ENCODE measurements at places on chromosomes 16 and 17.

DNA sequence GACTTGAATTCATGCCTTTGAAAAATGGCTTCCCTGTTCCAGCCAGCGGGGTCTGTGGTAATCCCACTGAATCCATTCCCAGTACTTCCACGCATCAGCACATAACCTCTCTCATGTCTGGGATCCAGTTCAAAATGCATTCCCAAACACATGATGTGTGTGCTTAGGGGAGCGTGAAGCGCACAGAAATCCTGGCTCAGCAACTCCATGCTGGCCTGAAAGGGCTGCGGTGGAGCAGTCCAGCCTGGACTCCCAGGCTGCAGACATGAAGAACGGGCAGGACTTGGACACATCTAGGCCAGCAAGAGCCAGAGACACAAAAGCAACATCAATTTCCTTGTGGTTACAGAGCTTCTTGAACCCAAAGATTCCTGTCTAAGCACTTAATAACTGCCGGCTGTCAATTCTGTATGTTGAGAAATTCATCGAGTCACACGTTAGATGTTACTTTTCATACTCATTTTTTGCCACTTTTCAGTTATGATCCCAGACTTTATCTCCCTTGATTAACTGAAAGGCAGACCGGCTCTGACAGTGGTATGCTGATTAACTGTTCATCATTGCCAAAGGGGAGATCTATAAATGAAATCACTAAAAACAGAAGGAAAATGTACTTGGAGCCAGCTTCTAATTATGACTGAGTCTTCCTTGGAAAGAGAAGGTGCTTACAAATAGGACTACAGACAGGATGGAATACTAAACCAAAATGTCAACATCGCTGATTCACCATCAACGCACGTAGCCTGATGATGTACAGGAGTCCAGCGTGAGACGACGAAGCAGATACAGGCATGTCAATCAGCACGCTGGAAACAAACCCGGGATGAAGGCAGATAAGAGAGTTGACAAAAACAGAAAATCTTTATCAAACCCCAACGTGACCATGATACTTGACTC lies 23.0 kb downstream of the NSMCE1 start:
- no peak for DNase-seq

GRCh38 chr17:65901394-65901793 lies 290.5 kb downstream of the CEP112 start:
- no peak for DNase-seq

DNA sequence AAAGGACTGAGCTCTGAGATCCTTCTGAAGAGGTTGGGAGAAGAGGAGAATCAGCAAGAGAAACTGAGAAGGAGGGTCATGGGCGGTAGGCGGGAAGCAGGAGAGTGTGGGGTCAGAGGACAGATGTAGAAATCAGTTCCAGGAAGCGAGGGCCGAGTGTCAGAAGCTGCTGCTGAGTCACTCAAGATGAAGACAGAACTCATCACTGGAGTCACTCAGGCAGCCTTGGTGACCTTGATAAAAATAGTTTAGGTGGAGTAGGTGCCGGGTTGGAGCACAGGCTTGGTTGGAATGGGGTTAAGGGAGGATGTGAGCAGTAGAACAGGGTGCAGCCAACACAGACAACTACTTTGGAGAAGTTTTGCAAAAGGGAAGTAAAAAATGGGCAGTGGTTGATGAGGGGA lies 6.1 kb upstream of the ITGAM start:
- peak; percentile 28 for DNase-seq

DNA sequence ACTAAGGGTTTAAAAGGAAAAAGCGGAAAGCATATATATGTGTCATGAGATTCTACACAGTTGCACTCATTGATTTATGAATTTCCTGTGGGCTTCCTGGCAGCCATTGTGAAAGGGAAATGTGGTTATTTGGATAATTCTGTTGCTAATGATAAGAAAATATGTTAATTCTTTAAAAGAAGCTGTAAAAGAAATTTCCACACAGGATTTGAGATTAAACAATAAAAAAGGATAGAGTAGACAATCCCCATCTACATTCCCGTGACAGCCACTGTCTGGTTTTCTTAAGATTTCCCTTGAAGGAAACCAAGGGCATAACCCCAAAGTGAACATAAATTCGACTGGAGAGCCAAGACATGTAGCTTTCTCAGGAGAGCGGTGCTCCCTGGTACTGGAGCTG lies 397.5 kb downstream of the CPPED1 start:
- DNase-seq = no peak

- DNase-seq = no peak
Observed at GRCh38 chr16:27646806-27647205, 96.9 kb downstream of the KATNIP start.

DNA sequence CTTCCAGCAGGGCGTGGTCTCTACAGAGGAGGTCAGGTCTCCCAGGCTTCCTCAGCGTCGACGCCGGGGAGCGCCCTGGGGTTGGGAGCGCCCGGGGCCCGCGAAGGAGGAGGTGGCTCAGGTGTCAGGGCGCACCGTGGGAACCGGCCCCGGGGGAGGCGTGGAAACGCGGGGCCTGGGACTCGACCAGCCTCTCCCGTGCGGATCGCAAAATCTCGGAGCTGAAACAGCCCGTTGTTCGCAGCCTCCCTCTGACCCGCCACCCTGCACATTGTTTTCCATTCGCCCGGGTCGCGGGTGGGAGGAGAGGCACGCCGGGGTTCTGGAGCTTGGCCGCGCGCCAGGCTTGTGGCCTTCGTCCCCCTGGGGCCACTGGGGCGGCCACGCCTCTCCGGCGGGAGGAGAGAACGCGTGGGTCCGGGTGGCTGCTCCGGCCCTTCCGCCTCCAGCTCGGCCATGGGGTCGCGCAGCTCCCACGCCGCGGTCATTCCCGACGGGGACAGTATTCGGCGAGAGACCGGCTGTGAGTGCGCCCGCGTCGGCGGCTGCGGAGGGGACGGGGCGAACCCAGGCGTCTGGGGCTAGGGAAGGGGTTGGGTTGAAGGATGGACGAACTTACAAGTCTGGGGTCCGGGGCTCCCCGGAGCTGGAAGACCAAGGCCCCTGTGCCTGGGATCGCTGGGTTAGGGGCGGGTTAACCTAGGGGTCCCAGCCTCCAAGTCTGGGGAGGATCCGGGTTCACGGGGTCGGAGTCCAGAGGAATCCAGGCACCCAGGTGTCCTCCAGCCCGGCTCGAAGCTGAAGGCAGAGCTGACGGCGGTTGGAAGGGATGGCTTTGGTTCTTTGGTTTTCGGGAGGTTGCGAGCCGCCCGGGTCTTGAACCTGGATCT lies at the start of gene CHP2:
TSS of gene CHP2 (plus strand) at position 433 of the 890 bp plus-strand sequence. CDS start at position 457, 24 bp downstream.
- no peak for DNase-seq

GRCh38 chr16:17578981-17579874 lies 108.5 kb upstream of the XYLT1 start:
- DNase-seq = peak; percentile 83

DNA sequence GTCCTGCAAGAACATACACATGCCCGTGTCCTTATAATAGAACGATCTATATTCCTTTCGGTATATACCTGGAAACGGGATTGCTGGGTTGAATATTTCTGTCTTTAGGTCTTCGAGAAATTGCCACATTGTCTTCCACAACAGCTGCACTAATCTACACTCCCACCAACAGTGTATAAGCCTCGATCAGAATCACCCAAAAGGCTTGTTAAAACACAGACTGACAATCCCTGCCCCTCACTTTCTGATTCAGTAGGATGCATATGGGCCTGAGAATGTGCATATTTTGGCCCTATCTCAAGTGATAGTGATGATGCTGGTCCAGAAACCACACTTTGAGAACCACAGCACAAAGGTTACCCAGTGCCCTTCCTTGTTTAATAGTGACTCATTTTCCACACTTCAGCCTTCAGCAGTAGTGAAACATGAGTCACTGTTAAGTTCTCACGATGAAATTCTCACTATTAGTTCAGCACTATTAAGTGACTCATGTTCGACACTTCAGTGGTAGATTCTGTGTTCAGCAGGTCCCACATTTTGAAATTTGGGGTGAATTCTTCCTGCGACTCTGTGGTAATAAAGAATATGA lies 215.6 kb downstream of the GRIN2A start:
- peak; percentile 91 for DNase-seq

- DNase-seq = peak; percentile 31
Observed at GRCh38 chr17:38926293-38927070, 1.1 kb downstream of the LASP1NB start.

DNA sequence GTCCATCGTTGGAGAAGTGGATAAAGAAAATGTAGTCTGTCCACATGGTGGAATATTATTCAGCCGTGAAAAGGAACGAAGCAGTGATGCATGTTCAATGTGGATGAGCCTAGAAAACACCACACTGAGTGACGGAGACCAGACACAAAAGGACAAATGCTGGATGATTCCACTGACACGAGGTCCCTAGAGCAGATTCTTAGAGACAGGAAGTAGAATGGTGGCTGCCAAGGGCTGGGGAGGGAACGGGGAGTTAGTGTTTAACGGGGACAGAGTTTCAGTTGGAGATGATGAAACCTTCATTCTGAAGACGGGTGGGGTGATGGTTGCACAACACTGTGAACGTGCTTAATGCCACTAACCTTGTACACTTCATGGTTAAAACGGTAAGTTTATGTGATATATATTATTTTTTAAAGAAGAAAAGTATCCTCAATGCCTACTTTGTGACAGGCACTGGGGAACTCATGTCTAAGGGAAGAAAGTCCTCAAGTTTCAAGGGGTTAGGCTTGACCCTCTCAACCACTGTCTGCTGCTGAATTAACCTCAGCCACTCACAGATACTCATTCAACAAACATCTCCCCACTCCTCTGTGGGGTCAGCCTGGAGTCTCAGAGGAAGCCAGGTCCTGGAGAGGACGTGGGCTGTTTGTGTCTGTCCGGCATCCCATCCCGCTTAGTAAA lies 17.6 kb downstream of the C16orf74 start:
- DNase-seq = no peak

DNA sequence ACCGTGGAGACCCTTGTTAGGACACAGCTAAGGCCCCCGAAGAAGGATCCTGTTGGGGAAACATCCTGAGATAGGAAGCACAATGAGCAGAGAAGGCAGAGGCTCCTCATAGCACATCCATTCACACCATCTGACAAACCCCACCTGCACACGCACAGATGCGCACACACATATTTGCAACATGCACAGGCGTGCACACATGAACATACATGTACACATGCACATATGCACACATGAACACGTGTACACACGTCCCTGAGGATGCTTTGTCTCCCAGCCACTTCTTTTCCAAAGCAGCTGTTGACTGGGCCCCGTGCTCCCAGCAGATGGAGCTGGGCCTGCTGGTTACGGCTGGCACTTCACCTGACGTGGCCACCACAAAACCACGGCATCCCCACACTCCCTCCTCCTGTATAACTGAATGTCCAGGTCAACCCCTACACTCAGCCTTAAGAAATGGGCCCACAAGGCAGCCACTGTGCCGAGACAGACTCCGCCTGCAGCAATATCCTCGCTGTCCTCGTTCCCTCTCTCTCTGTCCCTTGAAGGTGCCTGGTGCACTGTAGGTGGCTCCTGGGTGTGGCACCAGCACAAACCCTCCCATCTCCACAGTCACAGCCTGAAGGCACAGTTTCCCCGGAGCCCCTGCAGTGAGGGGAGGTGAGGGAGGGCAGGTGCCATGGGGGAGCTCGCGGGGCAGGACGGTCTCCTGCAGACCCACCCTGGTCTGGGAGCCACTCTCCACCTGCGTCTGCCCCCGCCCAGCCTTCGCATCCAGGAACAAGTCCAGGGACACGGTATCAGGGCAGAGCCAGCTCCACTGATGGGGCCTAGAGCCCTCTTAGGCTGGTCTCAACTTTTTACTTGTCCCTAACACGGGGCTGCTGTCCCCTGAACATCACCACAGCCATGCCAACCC lies 183.0 kb downstream of the RBFOX3 start:
- no peak for DNase-seq

GRCh38 chr16:85798901-85799496 lies 345 bp downstream of the EMC8 start:
- peak; percentile 33 for DNase-seq

GRCh38 chr16:58046054-58046881 lies 20.7 kb downstream of the MMP15 start:
- no peak for DNase-seq

DNA sequence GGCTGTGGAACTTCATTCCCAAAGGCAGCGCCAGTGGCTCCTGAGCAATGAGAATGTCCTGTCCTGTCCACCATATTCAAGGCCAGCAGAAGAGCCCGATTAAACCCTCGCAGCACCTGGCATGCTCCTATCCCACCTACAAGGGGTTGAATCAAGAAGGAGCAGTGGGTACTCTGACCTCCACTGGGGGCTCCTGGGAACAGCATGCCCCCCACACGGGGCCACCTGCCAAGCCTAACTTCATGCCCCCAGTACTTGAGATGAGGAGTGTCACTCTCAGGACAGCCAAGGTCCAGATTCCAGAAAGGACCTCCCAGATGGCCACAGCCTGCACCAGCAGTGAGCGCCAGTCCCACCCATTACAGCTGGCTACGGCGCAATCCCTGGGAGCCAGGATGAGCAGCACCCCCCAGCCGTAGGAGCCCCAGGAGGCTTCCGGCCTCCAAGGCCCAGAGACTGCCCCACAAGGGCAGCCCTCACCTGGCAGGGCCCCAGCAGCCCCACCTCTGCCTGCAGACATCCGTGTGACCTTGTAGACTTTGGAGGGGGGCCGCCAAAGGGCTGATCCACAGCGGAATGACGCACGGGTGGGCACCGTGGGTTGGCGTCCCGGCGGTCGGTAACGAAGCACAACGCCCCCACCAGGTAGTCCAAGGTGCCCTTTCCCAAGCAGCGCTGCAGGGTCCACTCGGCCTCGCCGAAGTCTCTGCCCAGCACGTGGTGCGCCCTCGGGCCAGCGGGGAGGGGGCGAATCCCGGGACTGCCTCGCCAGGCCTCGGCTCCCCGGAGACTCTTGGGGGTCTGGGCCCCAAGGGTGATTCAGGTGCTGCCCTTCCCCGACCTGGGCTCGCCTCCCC lies 1.0 kb upstream of the MPDU1 start:
- DNase-seq = no peak

DNA sequence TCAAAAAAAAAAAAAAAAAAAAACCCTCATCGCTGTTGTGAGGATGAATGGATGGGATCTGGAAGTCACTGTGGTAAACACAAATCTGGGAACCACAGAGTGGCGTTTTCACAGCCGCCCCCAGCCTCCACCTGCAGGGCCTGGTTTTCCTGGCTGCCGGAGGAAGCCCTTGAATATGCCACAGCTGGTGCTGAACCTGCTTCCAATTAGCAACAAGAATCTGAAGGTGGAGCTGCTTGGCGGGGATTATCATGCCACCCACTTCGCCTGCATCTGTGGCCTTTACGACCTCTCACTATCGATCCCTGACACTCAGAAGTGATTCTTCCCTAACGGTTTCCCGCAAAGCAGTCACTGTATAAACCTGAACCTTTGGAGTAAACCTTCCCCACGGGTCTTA lies 16.1 kb downstream of the MRM3 start:
- DNase-seq = no peak

GRCh38 chr16:75789237-75789636 lies 62.9 kb upstream of the CPHXL start:
- peak; percentile 56 for DNase-seq

DNA sequence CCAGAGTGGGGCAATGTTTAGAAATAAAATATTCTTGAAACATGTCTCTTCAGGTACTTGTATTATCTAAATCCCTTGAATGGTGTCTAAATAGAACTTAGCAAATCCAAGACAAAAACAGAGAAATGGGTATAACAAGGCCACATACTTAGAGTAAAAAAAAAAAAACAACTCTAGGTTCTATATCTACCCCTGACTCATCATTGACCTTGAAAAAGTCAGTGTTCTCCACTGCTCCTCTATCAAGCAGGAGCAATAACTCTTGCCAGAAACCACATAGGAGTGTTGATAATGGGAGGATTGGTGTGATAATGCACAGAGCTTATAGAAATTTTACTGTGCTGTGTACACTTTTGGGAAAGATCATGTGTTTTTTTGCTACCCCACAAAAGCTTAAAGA lies 296.6 kb upstream of the PMFBP1 start:
- peak; percentile 26 for DNase-seq

GRCh38 chr17:42920106-42920900 lies 19.7 kb downstream of the G6PC1 start:
- no peak for DNase-seq

GRCh38 chr17:27415120-27415795 lies 41.0 kb upstream of the KSR1 start:
- no peak for DNase-seq

Data from M059J (cell line).